Activated CD4-positive, CD25-positive, alpha-beta regulatory T cell treated with anti-CD3 and anti-CD28 coated beads, Interleukin-2, amount 50 U/mL, for 16 hours (primary cell): ENCODE measurements at places on chromosomes 4 and X.

GRCh38 chrX:11427453-11428071 lies 134.3 kb downstream of the AMELX start:
- no peak for DNase-seq

GRCh38 chrX:136146614-136147314 lies 569 bp upstream of the FHL1 start:
- DNase-seq, result no peak

GRCh38 chr4:7156761-7157488 lies 35.4 kb upstream of the SORCS2 start:
- no peak for DNase-seq

DNA sequence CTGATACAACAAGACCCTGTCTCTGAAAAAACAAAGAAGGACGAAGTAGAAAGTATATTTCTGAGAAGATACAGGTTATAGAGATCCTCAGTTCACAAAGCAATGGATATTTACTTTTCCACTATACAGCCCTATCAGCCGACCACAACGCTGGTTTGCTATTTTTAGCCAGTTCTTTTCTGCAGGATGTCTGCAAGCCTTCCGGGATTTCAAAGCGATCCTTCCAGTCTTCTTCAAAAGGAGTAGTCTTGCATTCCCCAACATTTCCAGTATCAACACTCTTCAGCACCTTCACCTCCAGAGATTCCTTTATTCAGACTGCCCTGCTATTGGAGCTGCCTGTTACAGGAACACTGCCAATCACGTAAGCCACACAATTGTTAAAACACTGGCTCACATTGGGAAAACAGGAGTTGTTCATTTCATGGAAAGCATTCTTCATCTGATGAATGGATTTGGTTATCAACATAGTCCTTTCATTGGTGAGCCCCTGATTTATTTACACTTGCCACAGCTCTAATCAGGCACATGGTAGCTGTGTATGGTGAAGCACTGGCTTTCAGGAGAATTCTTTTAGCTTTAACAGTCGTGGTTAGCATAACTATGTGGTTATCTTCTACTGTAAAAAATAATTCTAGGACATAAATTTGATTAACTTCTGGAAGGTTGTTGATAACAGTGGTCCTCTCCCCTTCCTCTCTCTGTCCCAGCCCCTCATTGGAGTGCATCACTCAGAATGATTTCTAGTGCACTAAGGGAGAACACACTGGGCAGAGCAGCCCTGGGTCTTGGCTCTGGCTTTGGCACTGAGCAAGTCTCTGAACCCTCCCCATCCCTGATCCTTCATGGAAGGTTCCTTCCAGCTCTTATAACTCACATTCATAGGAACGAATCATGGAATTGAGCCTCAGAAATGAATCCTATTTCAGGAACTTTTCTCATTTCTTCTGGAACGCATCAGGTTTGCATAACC lies 109.9 kb upstream of the SORBS2 start:
- DNase-seq, result no peak

DNA sequence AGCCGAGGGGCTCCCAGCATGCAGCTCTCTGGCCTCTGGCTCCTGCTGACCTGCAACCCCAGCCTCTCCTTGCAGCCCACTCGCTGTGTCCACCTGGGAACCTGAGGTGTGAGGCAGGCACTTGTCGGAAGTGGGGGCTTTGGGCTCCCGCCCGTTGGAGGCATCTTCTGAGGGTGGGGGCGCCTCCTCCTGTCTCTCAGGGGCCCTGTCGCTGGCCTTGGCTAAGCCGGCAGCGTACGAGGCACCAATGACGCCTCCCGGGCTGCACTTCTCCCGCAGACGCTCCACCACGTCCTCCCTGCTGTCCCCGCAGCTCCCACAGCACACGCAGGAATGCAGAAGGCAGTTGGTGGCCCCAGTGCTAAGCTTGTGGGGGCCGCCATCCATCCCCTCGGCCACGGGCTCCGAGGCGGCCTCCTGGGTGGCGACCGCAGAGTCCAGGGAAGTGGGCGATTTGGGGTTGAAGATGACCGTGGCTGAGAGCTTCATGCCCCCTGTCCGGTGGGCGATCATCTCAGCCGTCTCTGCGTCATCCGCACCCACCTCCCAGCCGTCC lies 42.5 kb upstream of the MXD4 start:
- no peak for DNase-seq

- no peak for DNase-seq
Measured at GRCh38 chrX:10549280-10549679, 71.1 kb downstream of the MID1 start.

DNA sequence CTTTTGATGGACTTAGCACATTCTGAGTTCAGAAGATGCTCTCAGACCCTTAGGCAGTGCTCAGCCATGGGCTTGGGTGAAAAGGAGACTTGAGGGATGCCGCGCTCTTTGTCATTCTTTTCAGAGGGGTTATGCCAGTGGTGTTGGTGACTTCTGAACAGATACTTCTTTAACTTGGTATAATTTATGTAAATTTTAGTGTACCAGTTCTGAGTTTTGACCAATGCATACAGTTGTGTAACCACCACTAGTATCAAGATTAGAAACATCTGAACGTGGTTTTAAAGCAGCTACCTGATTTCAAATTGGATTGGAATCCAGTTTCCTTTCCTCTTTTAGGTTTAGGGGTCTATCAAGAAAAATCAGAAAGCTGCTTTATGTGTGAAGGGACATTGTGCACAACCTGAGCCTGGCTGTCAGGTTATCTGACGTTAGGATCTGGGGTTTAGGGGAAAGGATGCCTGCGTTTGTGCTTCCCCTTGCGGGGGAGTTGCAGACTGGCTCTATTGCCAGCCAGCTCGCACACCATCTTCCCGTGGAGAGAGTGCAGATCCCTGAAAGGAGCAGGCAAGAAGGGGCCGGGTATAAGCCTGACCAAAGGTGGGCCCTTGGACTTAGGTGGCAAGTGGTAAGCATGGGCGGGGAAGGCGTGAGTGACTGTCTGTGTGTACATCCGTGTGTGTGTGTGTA lies 19.0 kb downstream of the SMS start:
- no peak for DNase-seq
